ENCODE measurements at places on chromosomes 7 and 10.

- DNase-seq, result no peak
Measured at GRCh38 chr7:6160191-6160623, 112.2 kb downstream of the CYTH3 start.

GRCh38 chr7:152103066-152103465 is 77.6 kb downstream of the GALNT11 start:
- DNase-seq, result no peak

GRCh38 chr7:140570120-140570519 is 70.5 kb downstream of the DENND2A start:
- DNase-seq, result no peak

DNA sequence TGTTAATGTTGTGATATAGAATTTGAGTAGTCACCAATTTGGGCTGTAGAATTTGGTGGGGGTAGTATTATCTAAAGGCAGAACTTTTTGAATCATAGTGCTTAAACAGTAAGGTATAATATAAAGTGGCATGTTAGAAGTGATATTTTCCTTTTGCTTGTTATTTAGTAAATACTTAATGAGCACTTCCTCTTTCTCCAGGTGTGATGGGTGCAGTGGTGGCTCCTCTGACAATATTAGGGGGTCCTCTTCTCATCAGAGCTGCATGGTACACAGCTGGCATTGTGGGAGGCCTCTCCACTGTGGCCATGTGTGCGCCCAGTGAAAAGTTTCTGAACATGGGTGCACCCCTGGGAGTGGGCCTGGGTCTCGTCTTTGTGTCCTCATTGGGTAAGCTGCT is 10.5 kb downstream of the GHITM start:
- no peak for DNase-seq

GRCh38 chr10:13674645-13675588 is 88.2 kb downstream of the PRPF18 start:
- no peak for DNase-seq

- DNase-seq, result no peak
Measured at GRCh38 chr7:142827951-142828500, 26.9 kb upstream of the EPHB6 start.

DNA sequence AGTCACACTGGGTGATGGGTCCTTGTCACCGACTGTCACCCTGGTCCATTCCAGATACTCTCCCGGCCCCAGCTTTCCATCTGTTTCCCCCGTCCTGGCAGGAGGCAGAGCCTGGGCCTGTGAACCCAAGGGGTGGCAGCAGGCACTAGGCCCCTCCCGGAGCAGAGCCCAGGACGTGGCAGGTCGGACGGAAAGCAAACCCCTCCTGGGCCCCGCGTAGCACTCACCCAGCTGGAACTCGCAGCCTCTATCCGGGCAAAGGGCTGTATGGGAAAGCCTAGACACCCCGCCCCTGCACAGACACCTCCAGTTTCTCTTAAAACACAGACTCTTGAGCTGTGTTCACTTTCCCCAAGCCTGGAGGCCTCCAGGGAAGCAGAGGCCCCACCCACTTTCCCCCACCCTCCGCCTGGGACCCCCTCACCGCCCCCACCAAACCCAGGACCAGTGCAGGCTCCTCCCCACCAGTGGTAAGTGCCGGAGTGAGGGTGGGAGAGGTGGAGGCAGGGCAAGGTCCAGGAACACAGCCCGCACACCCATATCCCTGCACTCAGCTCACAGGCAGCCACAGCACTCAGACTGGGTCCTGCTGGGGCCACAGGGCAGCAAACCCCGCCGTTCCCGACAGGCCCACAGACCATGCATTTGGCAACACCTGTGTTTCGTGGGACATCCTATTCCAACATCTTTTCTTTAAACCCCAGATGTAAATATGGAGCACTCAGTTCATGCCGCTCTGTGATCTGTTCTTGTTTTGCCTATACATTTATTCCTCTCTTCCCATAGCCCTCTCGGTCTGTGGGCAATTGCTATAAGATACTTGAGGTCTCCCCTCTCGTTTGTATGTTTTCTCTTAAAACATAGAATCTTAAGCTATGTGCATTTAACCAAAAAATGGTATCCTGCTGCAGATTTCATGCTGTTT is 98.2 kb upstream of the PDGFA start:
- no peak for DNase-seq

- peak; percentile 71 for DNase-seq
Measured at GRCh38 chr10:11178606-11179515, 161.2 kb downstream of the CELF2 start.

GRCh38 chr7:128872394-128872824 is 9.8 kb downstream of the ATP6V1F start:
- no peak for DNase-seq

DNA sequence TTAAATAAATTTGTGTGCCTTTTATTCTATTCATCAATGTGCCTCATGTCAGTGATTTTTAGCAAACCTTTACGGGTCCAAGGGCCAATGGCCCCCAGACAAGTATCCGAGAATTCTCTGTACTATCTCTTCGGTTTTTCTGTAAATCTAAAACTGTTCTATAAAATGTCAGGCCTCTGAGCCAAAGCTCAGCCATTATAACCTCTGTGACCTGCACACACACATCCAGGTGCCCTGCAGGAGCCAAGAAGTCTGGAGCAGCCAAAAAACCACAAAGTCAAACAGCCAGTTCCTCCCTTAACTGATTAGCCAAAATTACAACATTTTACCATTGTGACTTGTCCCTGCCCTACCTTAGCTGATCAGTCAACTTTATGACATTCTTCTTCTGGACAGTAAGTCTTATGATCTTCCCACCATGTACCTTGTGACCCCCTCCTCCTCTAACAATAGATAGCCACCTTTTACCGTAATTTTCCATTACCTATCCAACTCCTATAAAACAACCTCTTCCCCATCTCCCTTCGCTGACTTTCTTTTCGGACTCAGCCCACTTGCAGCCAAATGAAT is 363.8 kb downstream of the SEMA3D start:
- no peak for DNase-seq

DNA sequence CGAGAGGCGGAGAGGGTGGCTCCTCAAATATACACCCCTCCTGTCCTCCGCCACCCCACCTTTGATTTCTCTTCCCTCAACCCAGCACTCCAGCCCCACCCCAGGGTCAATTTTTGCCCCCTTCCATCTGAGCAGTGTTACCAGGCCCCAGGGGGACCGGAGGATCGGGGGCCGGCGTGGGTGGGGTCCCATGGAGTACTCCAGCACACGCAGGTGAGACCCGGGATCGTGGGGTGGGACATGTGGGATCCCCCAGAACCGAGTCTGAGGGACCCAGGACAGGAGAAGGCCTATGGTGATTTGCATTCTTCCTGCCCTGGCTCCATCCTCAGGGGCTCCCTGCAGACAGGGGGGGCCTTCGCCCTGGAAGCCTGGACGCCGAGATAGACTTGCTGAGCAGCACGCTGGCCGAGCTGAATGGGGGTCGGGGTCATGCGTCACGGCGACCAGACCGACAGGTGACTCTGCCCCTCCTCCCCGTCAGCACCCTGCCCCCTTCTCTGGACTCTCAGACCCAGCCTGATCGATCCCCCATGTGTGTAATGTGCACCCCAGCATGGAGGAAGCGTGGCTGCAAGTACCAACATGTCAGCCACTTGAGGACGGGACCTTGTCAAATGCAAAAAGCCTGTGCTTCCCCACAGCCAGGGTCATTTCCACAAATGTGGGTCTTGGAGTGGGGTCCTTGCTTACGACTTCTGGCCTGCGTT is 744 bp downstream of the TRIP6 start:
- DNase-seq, result no peak

DNA sequence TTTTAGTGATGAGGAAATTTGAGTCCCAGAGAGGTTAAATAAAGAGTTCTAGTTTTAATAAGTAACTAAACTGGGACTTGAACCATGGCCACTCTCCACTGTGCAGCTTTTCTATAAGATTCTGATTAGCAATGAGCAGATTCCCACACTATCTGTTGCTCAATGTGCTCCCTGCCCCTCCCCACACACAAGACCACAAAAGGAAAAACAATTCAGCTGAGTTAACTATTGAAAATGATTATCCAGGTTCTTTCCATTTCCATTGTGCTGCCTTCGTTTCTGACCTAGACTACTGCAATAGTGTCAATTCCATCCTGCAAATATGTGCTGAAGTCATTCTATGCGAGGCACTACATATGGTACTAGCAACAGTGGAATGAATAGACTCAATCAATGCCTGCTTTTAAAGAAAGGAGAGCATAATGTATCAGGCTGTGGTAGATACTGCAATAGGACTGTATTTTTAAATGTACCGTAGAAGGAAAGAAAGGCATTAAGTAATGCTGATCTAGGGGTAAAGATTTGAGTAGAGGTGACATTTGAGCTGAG is 97.0 kb downstream of the SEMA3C start:
- DNase-seq, result no peak

DNA sequence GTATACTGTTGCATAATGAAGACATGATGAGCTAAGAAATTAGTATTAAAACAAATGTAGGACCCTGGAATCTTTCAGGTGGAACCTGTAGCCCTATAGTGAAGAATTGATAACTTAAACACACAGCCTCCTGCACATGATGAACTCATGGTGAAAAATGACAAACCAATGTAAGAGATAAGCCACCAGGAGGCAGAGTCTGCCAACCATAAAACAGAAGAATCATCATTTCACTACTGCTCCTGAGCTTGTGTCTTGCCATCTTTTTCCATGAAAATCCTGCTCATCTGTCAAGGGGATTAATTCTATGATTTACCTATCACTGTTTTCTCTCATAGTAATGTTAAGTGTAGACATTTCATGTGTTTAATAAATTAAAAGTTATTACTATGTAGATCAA is 363.9 kb downstream of the MALRD1 start:
- DNase-seq, result no peak

GRCh38 chr7:82629583-82629982 is 186.0 kb upstream of the CACNA2D1 start:
- DNase-seq, result no peak

DNA sequence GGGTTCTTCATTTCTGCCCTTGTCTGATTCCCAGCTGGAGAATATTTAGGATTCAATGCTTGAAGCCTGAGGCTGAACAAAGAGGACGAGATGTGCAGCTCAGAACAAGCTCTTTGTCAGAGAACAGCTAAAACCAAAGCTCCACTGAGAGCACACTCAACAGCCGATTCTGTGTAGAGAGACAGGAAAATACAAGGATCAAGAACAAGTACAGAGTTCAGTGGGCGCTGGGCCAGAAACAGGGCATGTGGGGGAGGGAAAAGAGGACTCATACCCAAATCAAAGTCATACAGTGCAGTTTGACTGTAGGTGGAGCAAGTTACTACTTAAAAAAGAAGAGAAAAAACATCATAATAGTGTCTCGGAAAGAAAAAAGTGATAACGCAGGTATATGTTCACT is at the start of gene AGMO:
AGMO (minus strand) TSS at position 181 of the 400 bp plus-strand sequence.
- DNase-seq, result no peak

GRCh38 chr7:29588900-29589696 is 25.5 kb downstream of the PRR15 start:
- DNase-seq, result no peak

DNA sequence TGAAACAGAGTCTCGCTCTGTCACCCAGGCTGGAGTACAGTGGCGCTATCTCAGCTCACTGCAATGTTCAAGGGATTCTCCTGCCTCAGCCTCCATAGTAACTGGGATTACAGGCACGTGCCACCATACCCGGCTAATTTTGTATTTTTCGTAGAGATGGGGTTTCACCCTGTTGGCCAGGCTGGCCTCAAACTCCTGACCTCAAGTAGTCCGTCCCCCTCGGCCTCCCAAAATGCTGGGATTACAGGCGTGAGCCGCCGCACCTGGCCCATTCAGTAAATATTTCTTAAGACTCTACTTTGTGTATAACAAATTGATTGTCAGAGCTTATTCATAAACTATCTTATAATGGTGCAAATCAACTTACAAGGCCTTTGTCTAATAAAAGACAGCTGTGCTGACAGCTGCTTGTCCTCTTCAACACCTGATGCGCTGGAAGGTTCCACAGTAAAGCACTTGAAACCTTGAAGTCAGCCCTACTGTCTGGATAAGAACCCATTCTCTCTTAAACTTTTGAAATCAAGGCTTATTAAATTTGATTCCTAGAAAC is 14.7 kb downstream of the ECHDC3 start:
- DNase-seq, result no peak

- no peak for DNase-seq
Measured at GRCh38 chr7:102992938-102993717, 80.3 kb downstream of the LRRC17 start.

DNA sequence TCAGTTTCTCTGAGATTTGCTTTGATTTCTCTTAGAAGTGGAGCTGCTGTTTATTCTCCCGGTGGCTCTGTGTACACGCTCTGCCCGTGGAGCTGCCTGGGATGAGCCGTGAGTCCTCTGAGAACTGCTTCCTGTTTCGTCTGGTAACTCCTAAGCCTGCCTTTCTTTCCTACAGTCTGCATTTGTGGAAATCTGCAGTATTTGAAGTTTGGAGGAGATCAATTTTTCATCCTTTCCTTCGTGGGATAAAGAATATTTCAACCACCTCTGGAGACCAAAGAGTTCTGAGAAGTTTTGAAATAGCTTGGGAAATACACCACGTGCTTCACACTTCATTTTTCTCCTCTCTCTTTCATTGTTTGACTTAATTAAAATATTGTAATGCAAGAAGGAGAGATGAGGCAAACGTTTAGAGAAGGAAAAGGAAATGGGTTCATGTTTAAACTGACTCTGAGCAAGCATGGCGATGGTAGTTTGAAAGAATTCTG is 311.9 kb downstream of the LRMDA start:
- DNase-seq, result no peak

GRCh38 chr10:49172061-49172776 is 16.0 kb downstream of the TMEM273 start:
- no peak for DNase-seq

DNA sequence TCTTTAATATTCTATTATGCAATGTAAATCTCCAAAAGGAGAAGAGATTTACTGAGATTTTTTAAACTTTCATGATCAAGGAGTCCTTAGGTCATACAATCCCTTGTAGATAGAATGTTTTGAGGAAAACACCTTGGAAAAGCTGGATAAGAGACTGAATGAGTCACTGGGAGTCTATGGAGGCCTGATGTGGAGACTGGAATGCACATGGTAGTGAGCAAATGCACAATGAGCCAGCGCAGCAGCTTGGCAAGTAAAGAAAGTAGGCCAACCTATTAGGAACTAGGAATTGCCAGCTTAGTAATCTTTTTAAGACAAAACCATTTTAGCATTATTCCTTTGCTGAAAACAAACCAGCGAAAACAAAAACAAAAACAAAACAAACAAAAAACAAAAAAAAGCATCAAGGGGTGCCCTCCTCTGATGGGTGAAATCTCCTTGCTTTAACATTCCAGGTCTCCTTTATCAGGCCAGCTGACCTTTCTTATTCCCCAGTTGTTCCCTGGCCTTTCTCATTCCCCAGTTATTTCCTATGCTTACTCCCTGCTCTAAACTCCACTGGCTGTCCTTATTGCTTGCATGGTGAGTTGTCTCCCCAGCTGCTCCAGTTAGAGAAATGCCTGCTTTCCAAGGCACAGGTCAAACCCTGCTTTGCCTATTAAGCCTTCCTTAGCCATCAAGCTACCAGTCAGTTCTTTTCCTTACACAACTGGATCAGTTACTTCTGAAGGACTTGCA is 135.8 kb downstream of the PLCE1 start:
- DNase-seq, result no peak

GRCh38 chr7:114050571-114050970 is 131.8 kb upstream of the PPP1R3A start:
- no peak for DNase-seq

GRCh38 chr10:7773845-7774801 is 13.7 kb downstream of the KIN start:
- no peak for DNase-seq

Data from stimulated activated CD8-positive, alpha-beta memory T cell treated with anti-CD3 and anti-CD28 coated beads, Interleukin-2, amount 100 ng/mL, for 1 hour (primary cell).